ENCODE measurements at places on chromosomes 2 and 18. TPM values are rescaled to one million over a fixed set of nuclear protein-coding genes. Genes with fewer than 3 reads are reported as not detected.

The THAP4 gene
- total RNA-seq: 22.0 TPM

The CNGA3 gene
- 4.4 TPM for total RNA-seq

The SP5 gene
- total RNA-seq: 0.78 TPM

The SLC9A2 gene
- 2.0 TPM for total RNA-seq

The GRP gene
- 9.4 TPM for total RNA-seq

The ALLC gene
- total RNA-seq: not detected

The CNDP2 gene
- total RNA-seq: 32.6 TPM

The UGT1A4 gene
- not detected for total RNA-seq

The WNT10A gene
- total RNA-seq: not detected

The C2orf78 gene
- total RNA-seq: not detected

The PLB1 gene
- total RNA-seq: 2.3 TPM

The SH2D6 gene
- 0.47 TPM for total RNA-seq

The AQP12A gene
- not detected for total RNA-seq

The SEPTIN2 gene
- total RNA-seq: 266 TPM

The FAM136A gene
- 28.2 TPM for total RNA-seq

The PASK gene
- total RNA-seq: 11.9 TPM

The SMYD5 gene
- total RNA-seq: 20.0 TPM

The EPC2 gene
- 103 TPM for total RNA-seq

The MAP3K20 gene
- total RNA-seq: 14.2 TPM

The COL4A4 gene
- 0.78 TPM for total RNA-seq

The FNDC4 gene
- total RNA-seq: 41.3 TPM

The CABLES1 gene
- 6.7 TPM for total RNA-seq

The MRO gene
- 0.94 TPM for total RNA-seq

The CHST10 gene
- total RNA-seq: 82.2 TPM

The G6PC2 gene
- total RNA-seq: not detected

The PTH2R gene
- total RNA-seq: 1.4 TPM

Measured in occipital lobe (tissue), 3 donors.